ENCODE measurements at places on chromosomes 7 and 10. TPM values are rescaled to one million over a fixed set of nuclear protein-coding genes. Genes with fewer than 3 reads are reported as not detected.

GRCh38 chr10:125156196-125156595 is 4.2 kb downstream of the CTBP2 start:
- no peaks in the 10 kb centered on the region for H3K36me3 ChIP-seq
- peaks cover 4% of the 10 kb centered on the region for H3K4me1 ChIP-seq
- no peak overlapping the region for H3K27ac ChIP-seq
- DNase-seq = no peak
- H3K4me3 ChIP-seq = no peak overlapping the region

GRCh38 chr10:69239816-69240434 is 19.8 kb downstream of the HKDC1 start:
- H3K27me3 ChIP-seq = no peaks in the 10 kb centered on the region
- no peaks in the 10 kb centered on the region for H3K36me3 ChIP-seq
- no peak for DNase-seq
- H3K4me3 ChIP-seq = no peak overlapping the region

GRCh38 chr7:82595176-82595575 is 151.6 kb upstream of the CACNA2D1 start:
- H3K27me3 ChIP-seq = peaks cover 2% of the 10 kb centered on the region
- no peak overlapping the region for H3K27ac ChIP-seq
- no peaks in the 10 kb centered on the region for H3K36me3 ChIP-seq
- no peak overlapping the region for H3K4me3 ChIP-seq
- no peak for DNase-seq

DNA sequence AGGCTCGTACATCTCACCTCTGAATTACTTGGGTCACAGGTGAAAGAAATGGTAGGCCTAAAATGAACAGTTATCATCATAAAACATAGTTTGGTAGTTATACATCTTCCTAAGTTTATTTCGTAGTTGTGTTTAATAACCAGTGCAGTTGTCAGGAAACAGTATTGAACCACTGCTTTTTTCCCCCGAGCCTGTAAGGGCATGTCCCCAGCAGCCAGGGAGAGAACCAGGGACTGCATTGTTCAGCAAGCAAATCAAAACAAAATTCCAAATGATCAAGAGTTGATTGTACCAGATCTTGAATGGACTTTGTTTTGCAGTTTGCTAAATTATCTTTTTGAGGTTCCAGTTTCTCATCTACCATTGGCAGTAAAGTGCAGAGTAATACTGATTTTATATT is 2.4 kb downstream of the EIF4H start:
- H3K4me1 ChIP-seq = peaks cover 49% of the 10 kb centered on the region
- peaks cover 50% of the 10 kb centered on the region for H3K36me3 ChIP-seq
- H3K4me3 ChIP-seq = peak overlapping the region; percentile 81

Gene BEND7
- not detected for total RNA-seq

Gene HOXA1
- total RNA-seq = 0.25 TPM

GRCh38 chr7:140977741-140978140 is 37.0 kb downstream of the MRPS33 start:
- H3K36me3 ChIP-seq = no peaks in the 10 kb centered on the region
- H3K4me3 ChIP-seq = no peak overlapping the region
- no peaks in the 10 kb centered on the region for H3K4me1 ChIP-seq

- H3K4me1 ChIP-seq = no peaks in the 10 kb centered on the region
- no peak overlapping the region for H3K4me3 ChIP-seq
- H3K27me3 ChIP-seq = no peaks in the 10 kb centered on the region
- DNase-seq = no peak
These were observed 133.7 kb downstream of the MYO3A start for GRCh38 chr10:26067680-26068079.

Gene ITPRID1
- not detected for total RNA-seq

- no peak overlapping the region for H3K27ac ChIP-seq
- no peaks in the 10 kb centered on the region for H3K36me3 ChIP-seq
- no peak for DNase-seq
- H3K27me3 ChIP-seq = no peaks in the 10 kb centered on the region
- H3K4me3 ChIP-seq = no peak overlapping the region
- H3K4me1 ChIP-seq = peaks cover 18% of the 10 kb centered on the region
These were observed 37.6 kb downstream of the PRF1 start for GRCh38 chr10:70564901-70565351.

DNA sequence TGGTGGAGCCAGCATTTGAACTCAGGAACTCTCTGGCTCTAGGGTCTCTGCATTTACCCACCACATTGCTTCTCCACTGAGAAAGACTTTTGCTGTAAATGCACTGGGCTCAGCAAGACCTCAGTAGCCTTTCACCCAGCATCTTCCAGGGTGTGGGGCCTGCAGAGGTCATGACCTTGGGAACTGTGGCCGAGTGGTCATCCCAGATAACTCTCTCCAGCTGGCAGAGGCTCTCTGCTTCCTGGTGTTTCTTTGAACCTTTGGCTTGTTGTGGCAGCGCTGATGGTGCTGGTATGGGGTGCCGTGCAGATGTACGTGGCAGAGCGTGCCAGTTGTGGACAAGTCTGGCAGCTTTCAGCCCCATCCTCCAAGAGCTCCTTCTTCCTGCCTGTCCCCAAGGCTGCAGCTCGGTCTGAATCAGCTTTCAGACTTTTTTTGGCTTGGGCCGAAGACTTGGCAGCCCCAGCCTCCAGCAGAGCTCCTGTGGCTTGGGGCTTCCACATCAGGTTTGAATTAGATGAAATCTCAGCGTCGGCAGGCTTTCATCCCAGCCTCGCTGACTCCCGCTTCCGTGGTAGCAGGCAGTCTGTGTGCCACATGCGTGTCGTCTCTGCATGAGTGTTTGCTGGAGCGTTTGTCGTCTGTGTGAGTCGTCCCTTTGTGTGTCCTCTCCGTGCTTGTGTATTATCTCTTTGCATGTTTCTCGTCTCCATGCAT is 21.5 kb downstream of the ADAMTS14 start:
- H3K4me1 ChIP-seq = no peaks in the 10 kb centered on the region
- H3K27ac ChIP-seq = no peak overlapping the region
- no peaks in the 10 kb centered on the region for H3K27me3 ChIP-seq
- no peaks in the 10 kb centered on the region for H3K36me3 ChIP-seq
- DNase-seq = no peak

Gene TEX36
- total RNA-seq = not detected

GRCh38 chr10:77661674-77662073 is 24.1 kb upstream of the KCNMA1 start:
- H3K36me3 ChIP-seq = no peaks in the 10 kb centered on the region
- no peak for DNase-seq
- H3K4me1 ChIP-seq = no peaks in the 10 kb centered on the region

DNA sequence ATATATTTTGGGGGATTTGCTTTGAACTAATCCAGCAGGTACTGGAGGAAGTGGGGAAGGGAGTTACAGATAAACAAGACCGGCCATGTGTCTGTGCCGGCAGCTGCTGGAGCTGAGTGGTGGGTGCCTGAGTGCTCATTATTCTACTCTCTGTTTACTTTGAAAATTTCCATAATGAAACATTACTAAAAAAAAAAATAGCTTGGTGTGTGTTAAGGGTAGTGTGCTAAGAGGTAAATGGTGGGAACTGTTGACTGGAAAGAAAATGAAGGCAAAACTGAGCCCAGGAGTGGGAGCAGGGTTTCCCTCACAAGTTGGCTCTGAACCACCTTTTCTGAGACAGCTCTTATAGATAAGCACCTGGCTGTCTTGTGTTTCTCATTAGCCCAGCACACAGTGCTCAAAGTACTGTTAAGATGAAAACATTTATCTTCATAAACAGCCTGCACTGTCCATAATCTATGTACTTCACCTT is 50.6 kb downstream of the PARD3 start:
- H3K27me3 ChIP-seq = peaks cover 1% of the 10 kb centered on the region
- no peak for DNase-seq
- no peak overlapping the region for H3K27ac ChIP-seq

Gene PAOX
- 4.6 TPM for total RNA-seq

DNA sequence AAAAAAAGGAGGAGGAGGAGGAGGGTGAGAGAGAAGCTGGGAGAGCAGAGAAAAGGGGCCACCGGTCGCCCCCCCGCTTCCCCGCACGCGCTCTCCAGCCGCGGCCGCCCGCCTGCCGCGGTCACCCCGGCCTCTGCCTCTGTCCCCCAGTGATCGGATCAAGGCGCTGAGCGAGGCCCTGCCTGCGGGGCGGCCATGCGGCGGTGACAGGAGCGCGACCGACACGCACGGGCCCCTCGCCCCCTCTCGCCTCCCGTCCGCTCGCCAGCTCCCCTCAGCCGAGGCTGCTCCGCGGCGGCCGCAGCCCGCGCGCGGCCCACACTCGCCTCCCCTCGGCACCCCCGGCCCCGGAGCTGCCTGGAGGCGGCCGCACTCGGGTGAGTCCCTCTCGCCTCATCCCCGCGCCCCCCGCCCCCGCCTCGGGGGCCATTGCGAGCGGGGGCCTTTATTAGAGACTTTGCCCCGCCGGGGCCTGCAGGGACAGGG is at the start of gene GTF2I:
Gene GTF2I, plus strand, starts transcription at position 27 of the 486 bp plus-strand sequence. CDS start 31,411 bp downstream, outside the sequence.
- peak; percentile 50 for DNase-seq
- H3K36me3 ChIP-seq = peaks cover 19% of the 10 kb centered on the region
- H3K27me3 ChIP-seq = no peaks in the 10 kb centered on the region

- peaks cover 45% of the 10 kb centered on the region for H3K4me1 ChIP-seq
- no peak for DNase-seq
- no peaks in the 10 kb centered on the region for H3K27me3 ChIP-seq
- peaks cover 2% of the 10 kb centered on the region for H3K36me3 ChIP-seq
These were observed 88.7 kb downstream of the UBE2H start for GRCh38 chr7:129864042-129864441.

GRCh38 chr10:34954142-34954541 is 136.0 kb downstream of the CUL2 start:
- DNase-seq = no peak
- no peak overlapping the region for H3K4me3 ChIP-seq
- H3K4me1 ChIP-seq = no peaks in the 10 kb centered on the region
- no peaks in the 10 kb centered on the region for H3K27me3 ChIP-seq
- H3K36me3 ChIP-seq = no peaks in the 10 kb centered on the region

Gene RAMP3
- total RNA-seq = not detected

Gene CFAP58
- total RNA-seq = 0.38 TPM

- H3K27me3 ChIP-seq = no peaks in the 10 kb centered on the region
- peaks cover 2% of the 10 kb centered on the region for H3K4me1 ChIP-seq
- no peaks in the 10 kb centered on the region for H3K36me3 ChIP-seq
- no peak overlapping the region for H3K27ac ChIP-seq
These were observed 78.7 kb downstream of the MYOF start for GRCh38 chr10:93403152-93404047.

GRCh38 chr7:108972004-108972403 is 402.3 kb downstream of the DNAJB9 start:
- no peaks in the 10 kb centered on the region for H3K4me1 ChIP-seq
- no peak overlapping the region for H3K27ac ChIP-seq
- no peak for DNase-seq
- no peaks in the 10 kb centered on the region for H3K27me3 ChIP-seq
- H3K36me3 ChIP-seq = no peaks in the 10 kb centered on the region
- H3K4me3 ChIP-seq = no peak overlapping the region

- H3K36me3 ChIP-seq = no peaks in the 10 kb centered on the region
- peaks cover 42% of the 10 kb centered on the region for H3K27me3 ChIP-seq
- peak; percentile 68 for DNase-seq
- H3K4me1 ChIP-seq = peaks cover 11% of the 10 kb centered on the region
These were observed at the start of gene VWA2 for GRCh38 chr10:114239117-114239993. Gene VWA2, plus strand, starts transcription at chr10:114239254. Its CDS starts 9,460 bp downstream, at chr10:114248714.

Gene TMEM130
- total RNA-seq = not detected

Gene CALHM3
- not detected for total RNA-seq

- no peaks in the 10 kb centered on the region for H3K4me1 ChIP-seq
- no peak overlapping the region for H3K27ac ChIP-seq
- H3K36me3 ChIP-seq = peaks cover 7% of the 10 kb centered on the region
- H3K4me3 ChIP-seq = no peak overlapping the region
- no peaks in the 10 kb centered on the region for H3K27me3 ChIP-seq
These were observed 77.7 kb upstream of the GPR37 start for GRCh38 chr7:124843336-124843735.

Gene GRM8
- not detected for total RNA-seq

Gene PPP1R17
- total RNA-seq = not detected

- H3K27ac ChIP-seq = no peak overlapping the region
- H3K4me1 ChIP-seq = peaks cover 47% of the 10 kb centered on the region
- DNase-seq = no peak
These were observed 55.2 kb downstream of the ZEB1 start for GRCh38 chr10:31374146-31374696.

DNA sequence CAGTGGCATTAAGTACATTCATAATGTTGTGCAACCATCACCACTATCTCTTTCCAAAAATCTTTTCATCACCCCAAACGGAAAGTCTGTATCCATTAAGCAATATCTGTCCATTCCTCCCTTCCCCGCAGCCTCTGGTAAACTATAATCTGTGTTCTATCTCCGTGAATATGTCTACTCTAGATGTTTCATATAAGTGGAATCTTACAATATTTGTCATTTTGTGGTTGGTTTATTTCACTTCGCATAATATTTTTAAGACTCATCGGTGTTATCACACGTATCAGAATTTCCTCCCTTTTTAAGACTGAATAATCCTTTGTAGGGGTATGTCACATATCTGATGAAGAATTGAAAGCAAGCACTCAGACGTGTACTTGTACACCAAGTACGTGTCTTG is 86.0 kb upstream of the FGFR2 start:
- no peak overlapping the region for H3K4me3 ChIP-seq
- H3K36me3 ChIP-seq = no peaks in the 10 kb centered on the region
- no peak for DNase-seq
- no peaks in the 10 kb centered on the region for H3K4me1 ChIP-seq
- peaks cover 8% of the 10 kb centered on the region for H3K27me3 ChIP-seq
- H3K27ac ChIP-seq = no peak overlapping the region

DNA sequence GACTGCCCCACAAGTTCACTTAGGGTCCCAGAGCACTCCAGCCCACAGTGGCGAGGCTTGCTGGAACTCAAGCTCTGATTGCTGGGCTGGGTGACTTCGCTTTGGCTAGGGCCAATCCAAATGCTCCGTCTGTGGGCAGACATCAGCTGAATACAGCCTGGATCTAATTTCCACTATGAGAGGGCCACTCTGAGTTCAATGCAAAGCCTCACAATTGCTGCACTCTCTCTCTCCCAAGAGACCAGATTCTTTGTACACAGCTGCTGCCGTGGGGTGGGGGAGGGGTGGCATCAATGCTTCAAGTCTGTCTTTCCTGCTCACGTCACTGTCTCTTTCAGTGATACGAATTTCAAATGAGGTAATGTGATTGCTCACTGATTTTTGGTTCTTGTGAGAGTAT is 47.3 kb upstream of the BPGM start:
- H3K27me3 ChIP-seq = peaks cover 14% of the 10 kb centered on the region
- H3K36me3 ChIP-seq = no peaks in the 10 kb centered on the region
- H3K4me3 ChIP-seq = no peak overlapping the region
- DNase-seq = no peak
- no peaks in the 10 kb centered on the region for H3K4me1 ChIP-seq

Gene CYP2C19
- not detected for total RNA-seq
